ENCODE measurements at places on chromosomes 16 and 17.

DNA sequence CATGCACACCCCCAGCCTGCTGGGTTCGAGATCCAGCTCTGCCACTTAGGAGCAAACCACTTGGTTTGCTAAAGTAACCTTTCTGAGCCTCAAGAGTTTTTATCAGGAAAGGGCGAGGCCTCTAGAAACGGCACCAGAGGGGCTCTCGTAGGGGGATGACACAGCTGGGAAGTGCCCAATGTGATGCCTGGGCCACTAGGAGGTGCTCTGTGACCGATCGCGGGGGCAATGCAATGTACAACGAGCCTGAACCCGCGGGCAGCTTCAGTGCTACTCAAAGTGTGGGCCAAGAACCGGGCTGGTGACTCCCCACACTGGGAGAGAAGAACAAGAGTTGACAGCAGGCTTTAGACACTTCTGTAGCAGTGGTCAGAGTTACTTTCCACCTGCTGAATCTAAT lies 9.4 kb downstream of the C16orf89 start:
- peak; percentile 52 for DNase-seq

DNA sequence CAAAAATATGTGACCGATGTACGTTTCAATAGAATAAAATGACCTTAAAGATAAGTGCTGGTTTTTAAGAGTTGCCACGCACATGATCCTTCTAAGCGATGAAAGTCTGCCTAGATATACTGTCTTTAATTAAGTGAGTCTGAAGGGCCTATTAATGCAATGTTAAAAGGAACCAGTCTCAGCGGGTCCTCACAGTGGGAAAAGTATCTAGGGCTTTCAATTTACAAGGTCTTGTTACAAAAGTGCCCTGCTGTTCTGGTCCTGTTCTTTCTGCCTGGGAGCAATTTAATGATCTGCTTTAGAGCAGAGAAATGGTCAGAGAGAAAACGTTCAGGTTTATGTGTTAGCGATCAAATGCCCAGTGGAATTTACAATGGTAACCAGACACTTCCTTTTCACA lies 864.0 kb downstream of the KCNJ2 start:
- DNase-seq = no peak

- no peak for DNase-seq
These were observed 51.8 kb downstream of the CYB5D2 start for GRCh38 chr17:4194796-4195195.

DNA sequence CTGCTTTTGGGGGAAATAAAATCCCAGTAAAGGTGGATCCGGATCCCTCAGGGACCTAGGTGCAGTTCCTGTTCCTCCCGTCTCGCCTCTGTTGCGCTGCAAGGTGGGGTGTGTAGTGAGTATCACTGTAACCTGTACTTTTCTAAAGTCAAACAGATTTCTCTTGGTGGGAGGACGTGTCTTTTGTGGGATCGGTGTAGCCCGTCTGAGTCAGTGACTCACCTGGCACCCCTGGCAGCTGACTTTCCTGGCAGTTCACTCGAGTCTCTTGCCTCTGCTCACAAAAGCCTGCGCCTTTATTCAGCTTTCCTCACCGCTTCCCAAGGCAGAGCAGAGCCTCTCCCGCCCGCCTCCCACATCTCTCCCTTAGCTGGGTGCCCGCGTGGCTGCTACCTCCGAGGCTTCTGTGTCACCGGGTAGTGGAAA lies 85.7 kb downstream of the CMIP start:
- no peak for DNase-seq

DNA sequence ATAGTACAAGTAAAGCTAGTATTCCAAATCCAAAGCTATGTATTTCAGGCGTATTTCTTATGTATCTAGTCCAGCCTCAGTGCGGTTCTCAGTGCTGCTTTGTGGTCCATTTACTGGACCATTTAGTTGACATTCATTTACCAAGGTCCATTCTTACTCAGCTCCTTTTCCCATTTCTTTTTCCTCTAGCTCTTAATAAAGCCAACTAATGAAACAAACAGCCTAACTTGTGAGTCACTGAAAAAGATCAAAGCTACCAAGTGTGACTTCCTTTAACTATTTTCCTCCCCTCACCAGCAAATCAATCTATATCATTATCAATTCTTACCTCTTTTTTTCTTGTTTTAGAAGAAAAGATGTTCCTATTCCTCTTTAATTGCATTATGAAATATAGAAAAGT lies 64.0 kb downstream of the CYB561 start:
- DNase-seq = no peak

DNA sequence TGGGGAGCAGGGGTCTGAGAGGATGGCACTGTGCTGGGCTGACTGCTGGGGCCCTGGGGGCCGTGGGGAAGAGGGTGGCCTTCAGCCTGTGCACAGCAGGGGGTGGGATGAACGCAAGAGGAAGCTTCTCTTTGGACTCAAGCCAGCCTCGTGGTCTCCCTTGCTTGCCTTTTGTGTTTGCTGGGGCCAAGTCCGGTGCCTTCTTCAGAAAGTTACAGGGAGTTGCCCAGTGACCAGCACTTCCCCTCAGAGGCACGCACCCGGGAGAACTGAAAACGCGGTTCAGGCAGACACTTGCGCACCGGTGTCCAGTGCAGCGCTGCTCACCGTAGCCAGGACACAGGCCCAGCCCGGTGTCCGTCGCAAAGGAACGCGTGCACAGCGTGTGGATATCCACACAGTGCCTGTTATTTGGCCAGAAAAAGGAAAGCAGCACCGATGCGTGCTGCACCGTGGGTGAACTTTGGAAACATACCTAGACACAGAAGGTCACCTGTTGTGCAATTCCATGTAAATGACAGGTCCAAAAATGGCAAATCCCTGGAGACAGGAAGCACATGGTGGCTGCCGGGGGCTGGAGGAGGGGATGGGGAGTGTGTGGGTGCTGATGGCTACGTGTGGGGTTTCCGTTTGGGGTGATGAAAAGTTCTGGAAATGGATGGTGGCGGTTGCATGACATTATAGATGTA lies 29.4 kb upstream of the NUDT16L1 start:
- no peak for DNase-seq

DNA sequence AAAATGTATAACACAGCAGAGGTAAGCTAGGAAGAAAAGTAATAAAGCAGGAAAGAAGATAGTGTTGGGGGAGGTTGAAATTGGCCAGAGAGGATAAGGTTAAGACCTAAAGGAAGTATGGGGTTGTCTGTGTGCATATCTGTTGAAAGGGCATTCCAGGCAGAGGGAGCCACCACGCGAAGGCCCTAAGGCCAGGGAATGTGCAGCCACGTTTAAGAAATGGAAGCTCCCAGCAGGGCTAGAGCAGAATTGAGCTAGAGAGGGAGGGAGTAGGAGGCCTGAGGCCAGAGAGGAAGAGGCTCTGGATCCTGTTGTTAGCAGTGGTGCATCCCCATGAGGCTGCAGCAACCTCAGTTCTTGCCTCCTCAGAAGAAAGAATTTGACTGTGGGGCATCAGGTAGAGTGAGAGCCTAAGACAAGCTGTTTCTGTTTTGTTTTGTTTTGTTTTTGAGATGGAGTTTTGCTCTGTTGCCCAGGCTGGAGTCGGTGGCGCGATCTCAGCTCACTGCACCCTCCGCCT lies 59.0 kb upstream of the CACNG5 start:
- DNase-seq = no peak

DNA sequence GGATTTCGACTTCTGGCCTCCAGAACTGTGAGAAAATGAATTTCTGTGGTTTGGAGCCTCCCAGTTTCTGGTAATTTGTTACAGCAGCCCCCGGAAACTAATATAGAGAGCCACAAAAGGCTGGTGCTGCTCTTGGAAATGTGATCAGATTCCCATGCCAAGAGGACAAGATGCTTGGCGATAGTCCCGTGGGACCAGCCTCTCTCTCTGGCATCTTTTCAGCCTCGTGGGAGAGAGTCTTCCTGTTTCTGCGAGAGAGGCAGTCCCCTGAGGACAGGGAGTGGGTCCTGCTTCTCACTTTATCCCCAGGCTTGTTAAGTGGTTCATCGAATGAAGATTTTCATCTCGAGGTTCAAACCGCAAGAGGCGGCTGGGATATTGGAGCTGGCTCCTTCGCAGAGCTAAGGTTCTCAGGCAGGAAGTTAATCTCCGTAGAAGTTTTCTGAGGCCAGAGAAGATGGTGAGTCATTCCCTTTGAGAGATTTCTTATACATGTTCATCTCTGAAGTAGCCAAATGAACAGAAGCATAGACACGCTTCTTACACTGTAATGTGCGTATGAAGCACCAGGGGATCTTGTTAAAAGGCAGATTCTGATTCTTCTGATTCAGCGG lies 211.6 kb upstream of the SDK2 start:
- no peak for DNase-seq

GRCh38 chr17:40459636-40460603 lies 16.7 kb downstream of the IGFBP4 start:
- DNase-seq = no peak

DNA sequence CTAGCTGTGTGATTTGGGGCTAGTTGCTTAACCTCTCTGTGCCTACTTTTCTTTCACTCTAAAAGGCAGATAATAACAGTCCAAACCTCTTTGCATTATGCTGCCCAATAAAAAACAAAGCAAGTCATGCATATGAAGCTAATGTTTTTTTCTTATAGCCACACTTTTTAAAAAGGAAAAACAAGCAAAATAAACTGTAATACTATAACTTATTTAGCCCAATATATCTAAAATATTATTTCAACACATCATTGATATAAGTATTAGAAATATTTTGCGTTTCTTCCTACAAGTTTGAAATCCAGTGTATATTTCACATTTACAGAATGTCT lies 22.4 kb downstream of the ANKRD40 start:
- DNase-seq = no peak

DNA sequence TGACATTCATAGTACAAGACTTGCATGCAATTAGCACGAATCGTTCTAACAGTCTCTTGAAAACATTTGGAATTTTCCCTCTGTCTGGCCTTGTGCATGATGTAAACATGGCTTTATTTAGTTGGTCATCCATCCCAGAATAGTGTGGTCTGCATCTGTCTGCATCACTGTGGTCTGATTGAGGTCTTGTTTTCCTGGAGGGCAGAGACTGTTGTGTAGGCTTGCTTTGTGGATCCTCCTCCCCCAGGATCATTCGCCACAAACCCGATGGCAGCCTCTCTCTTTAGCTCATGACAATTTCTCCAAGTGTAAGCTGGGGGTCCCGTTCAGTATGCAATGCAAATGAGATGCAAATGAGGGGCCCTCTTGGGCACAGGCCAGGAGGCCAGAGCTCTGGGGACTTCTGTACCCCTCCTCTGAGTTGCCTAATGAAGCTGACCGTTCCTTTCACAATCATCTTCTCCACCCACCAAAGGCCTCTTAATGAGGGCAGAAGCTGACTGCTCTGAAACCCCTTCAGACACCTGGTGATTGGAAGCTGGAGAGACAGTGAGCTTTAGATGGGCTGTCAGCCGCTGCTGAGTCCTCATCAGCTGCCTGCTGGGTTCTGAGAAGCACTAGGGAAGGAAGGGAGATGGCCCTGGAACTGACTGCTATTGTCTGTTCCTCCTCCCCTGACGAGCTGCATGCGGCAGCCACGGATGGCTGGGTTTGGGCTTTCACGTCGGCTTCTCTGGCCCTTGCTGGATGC lies 201.2 kb upstream of the CACNG3 start:
- DNase-seq = no peak

- no peak for DNase-seq
These were observed 6.1 kb downstream of the DOK4 start for GRCh38 chr16:57479976-57480753.

GRCh38 chr16:27472091-27473020 lies 70.4 kb downstream of the IL21R start:
- DNase-seq = no peak

- DNase-seq = no peak
These were observed 24.7 kb downstream of the ZZEF1 start for GRCh38 chr17:4118015-4118743.

DNA sequence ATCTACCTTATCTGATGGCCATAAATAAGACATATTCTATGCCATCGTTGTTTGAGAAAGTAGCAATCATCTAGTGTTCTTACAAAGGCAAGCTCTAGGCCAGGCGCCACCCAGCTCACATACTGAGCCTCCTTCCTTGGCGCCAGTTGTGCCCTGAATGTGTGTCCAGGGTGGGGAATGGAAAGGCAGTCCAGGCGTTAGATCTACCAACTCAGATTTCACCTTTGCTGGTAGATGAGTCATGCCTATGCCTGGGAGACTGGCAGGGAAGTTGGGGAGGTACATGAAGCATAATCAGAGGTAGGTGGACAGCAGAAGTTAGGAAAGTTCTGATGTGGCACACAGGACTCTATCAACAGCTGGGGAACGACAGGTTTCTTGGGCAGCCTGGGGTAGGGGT lies 23.6 kb downstream of the SDR42E1 start:
- no peak for DNase-seq

DNA sequence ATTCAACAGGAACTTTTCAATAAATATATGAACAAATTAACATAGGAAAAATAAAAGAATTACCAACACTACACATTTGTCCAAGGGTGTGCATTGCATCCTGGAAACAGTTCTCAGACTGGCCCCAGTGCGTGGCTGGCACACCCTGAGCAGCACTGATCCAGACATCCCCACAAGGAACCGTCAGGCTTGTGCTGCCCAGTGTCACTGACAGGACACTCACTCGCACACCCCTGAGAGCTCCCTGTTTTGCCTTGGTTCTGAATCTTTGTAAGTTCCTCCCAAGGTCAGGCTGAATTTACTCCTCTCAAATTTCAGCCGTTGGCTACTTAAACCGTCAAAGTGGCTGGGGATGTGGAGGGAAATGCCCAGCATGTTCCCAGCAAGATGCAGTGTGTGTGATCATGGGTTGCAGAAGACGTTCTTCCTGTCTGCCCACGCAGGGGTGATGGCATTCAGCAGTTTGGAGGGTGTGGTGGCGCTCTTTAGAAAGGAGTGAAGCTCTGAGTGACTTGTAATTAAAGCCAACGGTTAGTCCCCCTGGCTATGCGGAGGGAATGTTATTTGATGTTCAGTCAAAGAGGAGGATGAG lies 1.7 kb downstream of the MT2A start:
- DNase-seq = peak; percentile 73

GRCh38 chr16:5036228-5037156 lies 2.8 kb upstream of the NAGPA start:
- no peak for DNase-seq

GRCh38 chr17:17563530-17563929 lies 28.0 kb downstream of the PEMT start:
- DNase-seq = no peak

GRCh38 chr16:31082368-31083045 lies 6.2 kb downstream of the PRSS53 start:
- no peak for DNase-seq

DNA sequence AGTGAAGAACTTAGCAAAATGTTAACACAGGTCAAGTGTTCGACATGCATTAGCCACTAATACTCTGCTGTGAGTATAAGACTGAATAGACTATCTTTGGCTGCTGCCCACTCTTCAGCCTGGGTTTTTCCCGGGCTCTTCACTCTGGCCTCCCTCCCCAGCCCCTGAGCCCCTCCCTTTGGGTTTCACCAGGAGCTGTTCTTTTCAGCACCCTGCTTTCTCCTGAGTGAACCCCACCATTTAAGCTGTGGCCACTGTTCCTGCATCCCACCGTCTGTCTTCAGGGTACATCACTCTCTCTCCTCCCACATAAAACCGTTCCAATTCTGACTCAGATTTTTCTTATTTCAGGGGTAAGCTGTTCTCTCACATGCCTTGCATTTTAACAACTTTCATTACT lies 92.0 kb upstream of the ASIC2 start:
- no peak for DNase-seq

- no peak for DNase-seq
These were observed 77.7 kb downstream of the AATF start for GRCh38 chr17:37026531-37026869.

Data from activated CD8-positive, alpha-beta memory T cell treated with anti-CD3 and anti-CD28 coated beads, Interleukin-2, amount 50 U/mL, for 4 hours (primary cell).